ENCODE measurements at places on chromosomes 3 and 15. TPM values are rescaled to one million over a fixed set of nuclear protein-coding genes. Genes with fewer than 3 reads are reported as not detected.

Gene STT3B
- 154 TPM for total RNA-seq

GRCh38 chr15:62344806-62345539 is 179.9 kb upstream of the C2CD4B start:
- no peak for DNase-seq

DNA sequence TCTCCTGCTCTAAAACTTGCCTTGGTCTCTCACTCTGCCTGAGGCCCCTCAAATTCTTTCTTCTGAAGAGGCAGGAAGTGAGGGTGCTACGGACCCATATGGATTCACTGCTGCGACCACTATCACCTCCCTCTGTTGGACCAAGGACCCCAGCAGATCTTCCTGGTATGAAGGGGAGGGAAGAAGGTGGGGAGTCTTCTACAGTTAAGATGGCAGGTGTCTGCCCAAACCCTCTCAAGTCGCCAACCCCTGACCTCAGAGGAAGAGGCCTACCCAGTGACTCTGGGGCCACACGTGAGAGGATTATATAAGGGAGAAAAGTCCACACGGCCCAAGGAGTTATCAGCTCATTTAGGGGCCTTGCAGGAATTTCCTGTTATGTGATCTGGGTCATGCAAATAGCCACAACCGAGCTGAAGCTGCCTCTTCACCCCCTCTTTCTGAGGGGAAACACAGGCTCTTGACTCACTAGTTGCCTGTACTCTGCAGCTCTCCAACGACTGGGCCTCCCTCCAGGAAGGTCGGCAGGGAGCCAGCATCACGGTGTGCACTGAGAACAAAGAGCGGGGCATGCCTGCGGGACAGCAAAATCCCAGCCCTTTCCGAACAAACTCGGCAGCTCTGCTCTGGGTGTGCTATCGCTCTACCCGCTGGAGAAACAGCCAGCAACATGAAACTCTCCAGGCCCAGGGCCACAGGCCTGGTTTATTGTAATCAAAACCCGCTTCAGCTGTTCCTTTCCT is 116.0 kb downstream of the XXYLT1 start:
- peak; percentile 86 for DNase-seq

Gene SENP7
- 15.4 TPM for total RNA-seq

- DNase-seq = no peak
Measured at GRCh38 chr3:192275741-192276355, 451.5 kb downstream of the FGF12 start.

DNA sequence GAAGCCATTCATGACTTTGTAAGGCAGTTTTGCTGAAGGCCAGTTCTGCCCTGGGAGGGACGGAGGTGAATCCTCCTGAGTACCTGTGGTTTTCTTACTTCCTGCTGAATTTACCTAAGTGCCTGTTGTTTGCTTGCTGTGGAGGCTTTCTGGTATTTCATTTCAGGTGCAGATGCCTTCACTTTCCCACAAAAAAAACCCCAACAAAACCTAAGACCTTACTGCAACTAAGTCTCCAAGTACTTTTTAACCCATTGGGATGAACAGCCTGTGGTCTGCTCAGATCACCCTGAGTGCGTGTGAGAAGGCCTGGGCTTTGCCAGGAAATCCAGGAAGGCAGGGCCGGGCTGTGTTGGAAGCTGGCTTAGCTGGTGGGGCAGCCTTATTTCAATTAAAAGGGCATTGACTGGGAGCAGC is 65.3 kb downstream of the IGF1R start:
- DNase-seq = peak; percentile 32

Gene MESP2
- total RNA-seq = 0.42 TPM

Gene TRH
- not detected for total RNA-seq

DNA sequence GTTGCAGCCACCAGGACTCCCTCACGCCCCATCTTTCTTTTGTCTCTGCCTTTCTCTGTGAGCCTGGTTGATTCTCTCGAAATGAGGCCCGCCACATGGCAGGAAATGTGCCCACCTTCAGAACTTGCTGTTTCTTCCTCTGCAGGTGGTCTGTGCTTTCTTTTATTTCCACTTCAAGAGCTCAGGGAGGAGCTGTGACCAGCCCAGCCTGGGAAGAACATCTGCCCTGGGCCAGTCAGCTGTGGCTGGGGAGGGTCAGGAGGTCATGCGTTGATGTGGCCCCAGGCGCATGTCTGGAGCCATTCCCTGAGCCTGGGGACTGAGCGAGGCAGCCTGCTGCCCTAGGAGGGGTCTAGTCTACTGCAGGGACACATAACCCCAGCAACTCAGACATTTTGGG is 8.0 kb downstream of the FBLN2 start:
- DNase-seq = no peak

DNA sequence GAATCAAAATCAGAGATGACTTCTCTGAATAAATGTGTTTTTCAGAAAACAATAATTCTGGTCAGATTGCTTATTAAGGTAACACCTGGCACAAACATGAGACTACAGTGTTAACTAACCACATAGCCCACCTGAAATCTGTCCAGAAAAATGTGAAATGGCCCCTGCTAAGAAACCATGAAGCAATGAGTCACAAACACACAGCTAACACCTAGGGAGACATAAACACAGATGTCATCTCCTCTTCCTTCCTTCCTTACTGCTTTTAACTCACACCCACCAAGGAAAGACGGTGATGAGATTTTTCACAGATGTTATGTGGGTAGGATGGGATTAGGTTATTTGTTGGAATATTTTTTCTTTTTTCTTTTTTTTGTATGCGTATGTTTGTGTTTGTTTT is 315.0 kb upstream of the STAC start:
- no peak for DNase-seq

- no peak for DNase-seq
Measured at GRCh38 chr15:72916378-72916777, 132.8 kb upstream of the ADPGK start.

DNA sequence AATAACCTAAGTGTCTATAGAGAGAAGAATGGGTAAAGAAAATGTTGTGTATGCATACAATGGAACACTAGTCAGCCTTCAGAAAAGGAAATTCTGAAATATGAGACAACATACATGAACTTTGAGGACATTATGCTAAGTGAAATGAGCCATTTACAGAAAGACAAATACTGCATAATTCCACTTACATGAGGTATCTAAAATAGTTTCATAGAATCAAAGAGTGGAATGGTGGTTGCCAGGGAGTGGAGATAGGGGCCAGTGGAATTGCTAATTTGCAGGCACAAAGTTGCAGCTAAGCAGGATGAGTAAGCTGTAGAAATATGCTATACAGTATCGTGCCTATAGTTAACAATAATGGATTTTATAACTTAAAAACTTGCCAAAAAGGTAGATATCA is 779.6 kb upstream of the ARPP21 start:
- no peak for DNase-seq

Gene IL17RC
- total RNA-seq = 33.9 TPM

Gene RTP4
- total RNA-seq = 0.11 TPM

Gene ZNF660
- total RNA-seq = 1.8 TPM

DNA sequence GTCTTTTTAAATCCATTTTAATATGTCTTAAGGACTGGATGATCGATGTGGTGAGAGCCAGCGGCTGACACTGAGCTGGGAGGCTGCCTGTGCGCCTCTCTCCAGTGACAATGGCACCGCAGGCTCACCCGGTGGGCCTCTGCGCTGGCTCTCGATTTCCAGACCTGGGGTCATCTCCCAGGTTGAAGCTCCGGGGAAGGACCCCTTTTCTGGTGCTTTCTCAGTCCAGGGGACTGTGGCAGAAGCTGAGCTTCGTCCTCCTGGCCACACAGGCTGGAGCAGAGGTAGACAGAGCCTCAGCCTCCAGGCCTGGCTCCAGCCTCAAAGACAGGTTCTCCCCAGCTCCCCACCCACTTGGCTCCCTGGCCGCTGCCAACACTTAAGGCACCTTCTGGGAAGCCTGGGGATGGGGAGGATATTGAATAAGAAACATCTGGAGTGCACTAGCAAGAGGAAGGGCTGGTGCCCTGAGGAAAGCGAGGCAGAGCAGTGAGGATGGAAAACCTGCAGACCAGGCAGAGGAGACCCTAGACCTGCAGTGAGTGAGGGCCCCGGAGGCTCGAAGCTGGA is 154.2 kb upstream of the SMAD3 start:
- no peak for DNase-seq

DNA sequence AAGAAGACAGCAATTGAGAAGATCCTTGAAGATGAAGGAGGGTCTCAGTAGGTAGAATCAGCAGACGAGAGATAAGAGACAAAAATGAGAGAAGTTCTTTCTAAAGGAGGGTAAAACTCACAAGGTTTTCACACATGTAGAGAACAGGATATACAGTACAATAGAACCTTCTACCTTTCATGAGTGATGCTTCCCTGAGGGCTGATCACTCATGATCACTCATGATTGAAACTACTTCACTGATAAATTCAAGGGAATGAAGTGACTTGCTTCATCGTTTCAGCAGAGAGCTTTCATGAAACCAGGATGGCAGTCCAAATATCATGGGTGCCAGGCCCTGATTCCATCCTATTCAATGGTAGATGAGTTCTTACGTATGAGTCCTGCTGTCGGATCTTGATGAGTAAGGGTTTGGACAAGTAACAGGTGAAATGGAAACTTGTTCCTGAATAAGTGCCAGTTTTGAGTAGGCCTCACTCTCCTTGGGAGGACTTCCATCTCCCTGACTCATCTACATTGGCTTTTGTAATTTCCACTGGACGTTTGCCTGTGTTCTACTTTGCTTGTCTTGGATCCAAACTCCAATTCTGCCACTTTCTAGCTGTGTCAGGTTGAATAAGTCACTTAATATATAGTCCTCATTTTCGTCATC is 9.6 kb upstream of the CLDN16 start:
- peak; percentile 51 for DNase-seq

Gene CORO2B
- 1.7 TPM for total RNA-seq

- DNase-seq = peak; percentile 52
Measured at GRCh38 chr3:31196261-31196660, 301.8 kb upstream of the GADL1 start.

- DNase-seq = no peak
Measured at GRCh38 chr3:112611752-112612515, 29.0 kb downstream of the CCDC80 start.

- DNase-seq = no peak
Measured at GRCh38 chr3:39028546-39028945, 23.2 kb downstream of the SCN11A start.

Gene CGNL1
- 4.0 TPM for total RNA-seq

Gene ZBED2
- not detected for total RNA-seq

GRCh38 chr3:115728013-115728412 is 104.7 kb downstream of the GAP43 start:
- DNase-seq = no peak

DNA sequence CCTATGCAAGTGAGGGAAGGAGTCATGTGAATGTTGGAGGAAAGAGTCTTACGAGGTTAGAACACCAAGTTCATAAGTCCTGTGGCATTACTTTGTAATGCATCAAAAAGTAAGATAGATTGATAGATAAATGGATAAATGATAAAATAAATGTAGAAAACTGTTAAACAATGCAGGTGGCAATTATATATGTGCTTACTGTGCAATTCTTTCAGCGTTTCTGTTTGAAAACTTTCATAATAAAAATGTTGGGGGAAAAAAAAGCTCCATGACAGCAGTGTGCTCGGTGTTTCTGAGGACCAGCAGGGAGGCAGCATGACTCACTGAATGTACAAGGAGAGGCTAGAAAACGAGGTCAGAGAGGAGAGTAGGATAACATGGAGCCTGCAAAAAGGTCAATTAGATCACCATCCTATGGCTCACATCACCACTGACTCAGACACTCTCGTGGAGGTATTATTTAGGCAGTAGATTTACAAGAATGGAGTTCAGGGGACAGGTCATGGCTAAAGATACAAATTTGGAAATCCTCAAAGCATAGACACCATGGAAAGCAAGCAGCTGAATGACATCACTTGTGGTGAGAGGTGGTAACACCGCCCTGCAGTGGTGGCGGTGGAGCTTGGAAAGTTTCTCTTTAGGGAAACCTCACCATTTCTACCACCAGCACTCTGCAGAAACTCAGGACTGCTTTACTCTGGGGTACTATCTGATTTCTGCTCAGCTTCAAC is 219.8 kb downstream of the CTNNB1 start:
- DNase-seq = peak; percentile 40

DNA sequence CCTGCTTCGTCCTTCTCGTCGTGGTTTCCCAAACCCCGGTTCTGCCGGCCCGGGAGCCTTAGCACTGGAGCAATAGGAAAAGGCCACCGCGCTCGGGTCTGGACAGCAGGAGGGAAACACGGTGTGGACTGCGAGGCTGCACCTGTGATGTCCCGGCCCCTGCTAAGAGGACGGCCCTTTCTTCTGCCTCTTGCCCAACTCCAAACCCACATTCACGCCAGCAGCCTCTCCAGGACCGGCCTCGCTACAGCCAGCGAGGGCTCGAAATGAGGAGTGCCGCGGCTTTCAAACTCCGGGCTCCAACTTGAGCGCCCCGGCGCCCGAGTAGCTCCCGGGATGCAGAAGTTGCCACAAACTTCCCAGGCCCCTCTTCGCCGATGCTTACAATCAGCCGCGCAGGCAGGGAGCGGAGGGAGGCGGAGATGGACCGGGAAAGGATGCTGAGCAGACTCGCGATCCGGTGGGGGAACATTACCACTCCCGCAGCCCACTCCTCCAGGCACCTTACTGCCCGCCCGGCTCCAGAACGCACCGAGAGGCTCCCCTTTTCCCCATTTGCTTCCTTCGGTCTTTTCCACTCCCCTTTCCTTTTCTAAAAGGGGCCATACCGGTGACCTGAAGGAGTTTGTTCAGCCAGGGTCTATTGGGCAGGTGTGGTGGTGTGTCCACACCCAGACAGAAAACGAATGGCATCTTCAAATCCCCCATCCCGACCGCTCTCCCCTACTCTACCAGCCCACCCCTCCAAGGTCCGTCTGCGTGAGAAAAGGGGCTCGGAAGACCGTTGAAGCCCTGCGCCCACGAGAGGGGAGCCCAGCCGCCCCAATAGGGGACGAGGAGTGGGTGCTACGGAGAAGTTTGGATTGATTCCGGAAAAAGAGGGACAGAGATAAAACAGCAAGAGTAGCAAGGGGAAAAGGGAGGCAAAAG is 18.8 kb upstream of the SATB1 start:
- DNase-seq = no peak

DNA sequence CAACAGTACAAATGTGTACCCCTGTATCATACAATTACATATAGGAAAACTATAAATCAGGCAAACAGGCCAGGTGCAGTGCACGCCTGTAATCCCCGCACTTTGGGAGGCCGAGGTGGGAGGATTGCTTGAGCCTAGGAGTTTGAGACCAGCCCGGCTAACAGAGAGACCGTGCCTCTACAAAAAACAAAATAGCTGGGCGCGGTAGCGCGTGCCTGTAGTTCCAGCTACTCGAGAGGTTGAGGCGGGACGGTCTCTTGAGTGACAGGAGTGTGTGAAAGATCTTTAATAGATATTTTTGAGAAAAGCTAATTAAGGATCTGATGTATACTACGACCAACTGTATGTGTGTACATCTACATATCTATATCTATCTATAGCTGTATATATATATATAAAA is 33.8 kb upstream of the BDH1 start:
- DNase-seq = no peak

Gene MORC1
- not detected for total RNA-seq

Gene LYSMD2
- total RNA-seq = 6.2 TPM

GRCh38 chr3:128197855-128198254 is 44.6 kb downstream of the EEFSEC start:
- DNase-seq = no peak

DNA sequence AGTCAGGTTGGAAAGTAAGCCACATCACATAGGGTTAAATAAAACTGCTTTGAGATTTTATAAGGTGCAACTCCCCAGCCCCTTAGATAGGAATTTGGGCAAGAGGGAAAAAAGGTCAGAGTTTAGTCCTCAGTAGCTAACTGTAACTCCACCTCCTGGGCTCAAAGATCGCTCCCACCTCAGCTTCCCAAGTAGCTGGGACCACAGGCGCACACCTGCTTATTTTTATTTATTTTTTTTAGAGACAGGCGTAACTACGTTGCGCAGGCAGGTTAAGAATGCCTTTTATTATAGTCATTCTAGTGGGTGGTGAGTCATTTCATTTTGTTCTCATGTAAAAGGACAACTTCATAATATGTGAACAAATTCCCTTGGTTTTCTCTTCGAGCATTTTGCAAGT is 14.7 kb downstream of the TM2D3 start:
- no peak for DNase-seq

Gene RYR3
- total RNA-seq = 0.05 TPM

All from myocyte (in vitro differentiated cells).